Left renal pelvis (tissue), 4 donors: ENCODE measurements at places on chromosomes 3 and 15. TPM values are rescaled to one million over a fixed set of nuclear protein-coding genes. Genes with fewer than 3 reads are reported as not detected.

DNA sequence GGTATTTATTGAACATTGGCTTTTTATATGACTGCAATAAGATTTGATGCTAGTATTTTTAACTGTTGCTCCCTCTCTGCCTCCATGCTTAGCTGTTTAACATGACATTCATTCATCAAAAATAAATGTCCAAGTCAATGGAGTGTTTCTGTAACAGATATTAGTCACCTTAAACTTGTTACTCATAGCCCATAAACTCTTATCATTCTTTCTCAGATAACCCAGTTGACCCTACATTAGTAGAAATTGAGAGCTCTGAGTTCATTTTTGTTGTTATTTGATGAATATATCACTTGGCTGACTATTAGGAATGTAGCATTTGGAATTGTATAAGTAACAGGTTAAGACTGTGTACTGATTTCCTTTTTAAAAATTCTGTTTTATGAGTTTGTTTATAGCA is 201.1 kb downstream of the UBE2E2 start:
- no peak for DNase-seq

GRCh38 chr3:191889756-191890155 is 428.8 kb downstream of the PYDC2 start:
- no peak for DNase-seq

DNA sequence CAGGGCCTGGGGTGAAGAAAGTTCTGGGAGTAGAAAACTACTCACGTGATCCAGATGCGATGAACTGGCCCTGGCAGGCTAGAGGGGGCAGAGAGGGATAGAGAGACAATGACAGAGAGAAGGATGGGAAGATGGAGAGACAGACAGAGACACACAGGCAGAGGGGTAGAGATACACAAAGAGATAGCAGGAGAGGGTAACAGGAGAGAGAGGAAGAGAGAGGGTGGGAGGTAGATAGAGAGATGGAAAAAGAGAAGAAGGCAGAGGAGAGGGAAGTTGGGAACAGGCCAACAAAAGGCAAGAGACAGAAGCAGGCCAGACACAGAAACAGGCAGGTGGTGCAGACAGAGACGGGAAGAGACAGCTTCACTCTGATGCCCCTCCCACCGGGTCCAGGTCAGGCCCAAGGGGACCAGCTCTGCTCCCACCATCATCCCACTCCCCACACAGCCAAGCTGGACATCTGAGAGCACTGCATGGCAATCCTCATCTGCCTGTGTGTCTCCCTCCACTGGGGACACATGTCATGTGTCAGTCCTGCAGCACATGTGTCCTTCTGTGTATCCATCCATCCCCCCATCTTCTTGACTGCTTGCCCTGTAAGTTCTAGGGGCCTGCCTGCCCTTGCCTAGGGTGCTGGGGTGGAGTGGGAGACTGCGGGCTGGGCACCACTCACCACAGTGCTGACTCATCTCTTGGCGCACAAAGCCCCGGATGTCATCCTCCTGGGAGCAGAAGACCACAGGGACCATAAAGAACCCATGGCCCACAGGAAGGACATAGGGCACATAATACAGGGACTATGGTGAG is 2.2 kb upstream of the UCN2 start:
- DNase-seq: no peak

DNA sequence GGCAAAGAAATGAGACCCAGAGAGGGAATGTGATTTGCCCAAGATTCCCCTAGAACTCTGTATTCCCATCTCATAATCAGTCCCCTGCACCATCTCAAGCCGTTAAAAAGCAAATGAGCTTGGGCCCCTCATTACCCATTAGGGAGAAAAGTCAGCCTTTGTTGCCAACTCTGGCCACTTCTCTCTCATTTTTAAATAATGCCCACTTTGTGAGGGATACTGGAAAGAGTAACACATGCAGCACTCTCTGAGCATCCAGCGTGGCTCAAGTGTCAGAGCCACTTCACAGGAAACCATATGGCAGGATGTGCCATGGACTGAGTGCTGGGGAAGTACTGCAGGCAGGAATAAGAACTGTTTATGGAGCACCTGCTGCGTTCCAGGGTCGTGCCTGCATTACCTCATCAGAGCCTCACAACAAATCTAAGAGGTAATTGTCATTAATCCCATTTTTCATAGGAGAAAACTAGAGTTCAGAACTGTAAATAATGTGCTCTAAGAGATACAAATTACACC is 49.8 kb upstream of the SLC6A1 start:
- DNase-seq: no peak

- DNase-seq: no peak
Observed at GRCh38 chr3:158539414-158540014, 31.5 kb upstream of the MLF1 start.

DNA sequence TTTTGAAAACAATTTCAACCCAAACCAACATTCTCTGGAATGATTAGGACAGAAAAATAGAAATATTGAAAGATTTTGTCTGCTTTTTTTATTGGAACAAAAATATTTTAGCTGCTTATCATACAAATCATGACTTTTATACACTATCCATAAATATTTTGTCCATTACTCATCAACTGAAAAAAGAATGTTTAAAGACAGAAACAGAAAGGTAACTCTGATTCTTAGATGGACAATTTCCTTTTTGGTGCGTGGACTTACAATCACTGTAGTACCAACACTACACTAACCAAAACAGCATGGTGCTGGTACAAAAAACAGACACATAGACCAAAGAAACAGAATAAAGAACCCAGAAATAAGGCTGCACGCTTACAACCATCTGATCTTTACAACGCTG is 582.8 kb upstream of the CCDC54 start:
- DNase-seq: no peak

DNA sequence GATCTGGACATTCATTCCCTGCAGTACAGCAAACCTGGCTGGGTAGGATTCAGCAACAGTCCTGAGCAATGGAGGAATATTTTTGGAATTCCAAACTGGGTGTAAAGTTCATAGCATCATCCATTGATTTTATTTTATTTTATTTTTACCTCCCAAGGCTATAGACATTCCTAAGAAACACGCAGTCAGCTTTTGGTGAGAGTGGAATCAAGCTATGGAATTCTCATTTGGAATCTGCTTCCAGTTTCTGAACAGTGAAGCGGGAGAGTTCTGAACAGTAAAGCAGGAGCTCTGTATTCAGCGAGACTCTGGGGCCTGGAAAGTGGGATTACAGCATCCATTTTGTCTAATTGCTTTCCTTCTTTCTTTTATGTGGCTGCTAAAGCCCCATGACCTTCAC is 1.4 kb upstream of the PDZRN3 start:
- DNase-seq: no peak

DNA sequence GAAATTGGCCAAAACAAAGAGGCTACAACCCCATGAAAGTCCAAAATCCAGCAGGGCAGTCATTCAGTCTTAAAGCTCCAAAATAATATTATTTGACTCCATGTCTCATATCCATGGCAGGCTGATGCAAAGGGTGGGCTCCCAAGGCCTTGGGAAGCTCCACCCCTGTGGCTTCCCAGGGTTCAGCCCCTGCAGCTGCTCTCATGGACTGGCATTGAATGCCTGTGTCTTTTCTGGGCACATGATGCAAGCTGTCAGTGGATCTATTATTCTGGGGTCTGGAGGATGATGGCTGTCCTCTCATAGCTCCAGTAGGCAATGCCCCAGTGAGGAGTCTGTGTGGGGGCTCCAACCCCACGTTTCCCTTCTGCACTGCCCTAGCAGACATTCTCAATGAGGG is 81.8 kb downstream of the ZMAT3 start:
- DNase-seq: no peak

- no peak for DNase-seq
Observed at GRCh38 chr3:99394831-99395778, 243.3 kb upstream of the COL8A1 start.

GRCh38 chr3:61978460-61979419 is 394.6 kb downstream of the FEZF2 start:
- no peak for DNase-seq

GRCh38 chr3:126101521-126101982 is 17.6 kb upstream of the SLC41A3 start:
- DNase-seq: no peak

DNA sequence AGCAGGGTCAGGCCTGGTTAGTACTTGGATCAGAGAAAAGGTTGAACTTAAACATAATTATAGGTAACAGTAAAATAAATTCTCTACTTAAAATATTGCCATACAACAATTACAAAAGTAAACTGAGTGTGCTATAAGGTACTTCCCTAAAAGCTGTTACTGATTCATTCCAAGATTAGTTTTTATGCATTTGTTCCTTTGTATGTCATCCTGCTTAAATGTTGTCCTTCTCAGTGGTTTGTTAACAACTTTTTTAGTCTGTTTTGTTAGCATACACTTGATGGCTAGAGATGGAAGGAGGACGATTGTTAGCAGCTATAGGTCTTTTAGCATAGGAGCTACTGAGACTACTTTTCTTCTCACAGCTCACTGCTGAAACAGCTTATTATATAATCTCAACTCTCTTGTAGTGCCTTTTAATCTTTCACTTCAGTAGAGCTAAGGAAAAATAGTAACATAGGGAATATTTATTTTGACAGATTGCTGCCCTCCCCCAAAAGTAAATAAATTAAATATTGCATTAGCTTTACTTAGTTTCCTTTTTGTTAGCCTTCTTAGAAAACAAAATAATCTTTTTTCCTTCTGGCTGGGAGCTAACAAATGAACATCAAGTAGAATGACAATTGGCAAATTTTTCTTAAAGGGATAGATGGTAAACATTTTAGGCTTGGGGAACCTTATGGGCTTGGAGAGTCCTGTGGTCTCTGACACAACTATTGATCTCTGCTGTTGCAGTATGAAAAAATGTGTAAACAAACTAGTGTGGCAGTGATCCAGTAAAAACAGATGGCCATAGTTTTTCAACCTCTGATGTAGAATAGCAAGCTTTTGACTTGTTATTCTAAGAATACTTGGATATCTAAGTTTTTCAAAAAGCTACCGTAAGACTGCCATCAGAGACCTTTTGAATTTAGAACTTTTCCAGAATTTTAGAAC is 39.5 kb downstream of the USP8 start:
- DNase-seq: no peak

DNA sequence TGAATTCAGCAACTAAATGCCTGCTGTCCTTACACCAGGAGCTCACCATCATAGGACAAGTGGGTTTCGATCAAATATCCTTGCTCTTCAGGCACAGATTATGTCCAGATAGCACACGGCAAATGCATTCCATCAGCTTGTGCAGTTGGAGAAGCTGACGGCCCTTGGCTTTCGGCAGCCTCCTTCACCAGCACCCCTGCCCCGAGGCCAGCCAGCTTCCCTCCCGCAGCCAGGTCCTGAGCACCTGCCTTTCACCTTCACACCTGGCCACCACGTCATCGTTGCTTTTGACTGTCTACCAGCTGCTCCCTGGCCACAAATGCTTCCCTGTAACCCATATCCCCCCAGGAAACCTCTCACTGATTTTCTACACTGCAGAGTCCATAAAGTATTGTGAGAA is 355.5 kb downstream of the OCA2 start:
- DNase-seq: no peak

GRCh38 chr3:161682715-161683114 is 186.1 kb downstream of the OTOL1 start:
- DNase-seq: no peak

Gene HMG20A
- 69.2 TPM for polyA plus RNA-seq

Gene GOLGA6L10
- polyA plus RNA-seq: 18.7 TPM

Gene TM4SF18
- polyA plus RNA-seq: 23.0 TPM

Gene SLC27A2
- 0.79 TPM for polyA plus RNA-seq
